Activated CD4-positive, alpha-beta T cell treated with anti-CD3 and anti-CD28 coated beads, Interleukin-2, amount 50 U/mL, for 24 hours (primary cell): ENCODE measurements at places on chromosomes 2 and 18.

GRCh38 chr2:204021290-204022081, 84.9 kb downstream of the ICOS start:
- DNase-seq, result no peak

DNA sequence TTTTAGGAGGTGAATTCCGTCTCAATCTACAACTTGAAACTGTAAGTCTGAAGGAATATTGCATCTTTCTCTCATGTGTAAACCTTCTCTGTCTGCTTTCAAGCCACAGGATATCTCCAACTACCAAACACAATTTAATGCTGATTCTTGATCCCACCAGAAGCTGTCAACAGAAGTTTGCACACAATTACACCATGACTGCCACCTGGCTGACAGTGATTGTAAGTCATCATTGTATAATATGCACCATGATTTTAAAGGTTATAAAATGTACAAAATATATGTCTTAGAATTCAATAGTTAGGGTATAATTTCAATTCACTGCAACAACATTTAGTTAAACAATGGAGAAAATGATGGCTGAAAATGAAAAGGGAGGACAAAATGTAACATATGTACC, 18.4 kb downstream of the PREPL start:
- DNase-seq, result no peak

GRCh38 chr2:69943000-69943842, 18.2 kb downstream of the ASPRV1 start:
- no peak for DNase-seq

GRCh38 chr2:12071318-12071717, 324.9 kb downstream of the LPIN1 start:
- DNase-seq, result no peak
